ENCODE measurements at places on chromosomes 7 and 10.

GRCh38 chr7:16638282-16639280, 7.0 kb downstream of the ANKMY2 start:
- DNase-seq = no peak

- no peak for DNase-seq
These were observed 61.5 kb downstream of the SLIT1 start for GRCh38 chr10:97124211-97124610.

- DNase-seq = no peak
These were observed 95.8 kb downstream of the NRP1 start for GRCh38 chr10:33238643-33239042.

- DNase-seq = no peak
These were observed 388.9 kb downstream of the TNS3 start for GRCh38 chr7:47192978-47193377.

Data from HEK293T (cell line).